Fibroblast of skin of left biceps (primary cell): ENCODE measurements at places on chromosomes 1 and 21.

DNA sequence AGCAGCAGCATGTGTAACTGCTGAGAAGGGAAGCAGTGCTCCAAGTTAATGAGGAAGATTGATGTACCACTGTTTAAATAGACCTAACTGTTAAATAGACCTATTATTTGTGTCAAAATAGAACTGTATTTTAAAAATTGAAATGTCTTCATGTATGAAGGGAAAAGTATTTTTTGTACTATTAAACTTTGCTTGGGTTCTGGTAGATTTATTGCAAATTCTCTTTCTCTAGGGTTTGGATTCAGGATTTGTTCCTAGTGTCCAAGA lies 128.3 kb downstream of the OSBPL9 start:
- no peak for DNase-seq

DNA sequence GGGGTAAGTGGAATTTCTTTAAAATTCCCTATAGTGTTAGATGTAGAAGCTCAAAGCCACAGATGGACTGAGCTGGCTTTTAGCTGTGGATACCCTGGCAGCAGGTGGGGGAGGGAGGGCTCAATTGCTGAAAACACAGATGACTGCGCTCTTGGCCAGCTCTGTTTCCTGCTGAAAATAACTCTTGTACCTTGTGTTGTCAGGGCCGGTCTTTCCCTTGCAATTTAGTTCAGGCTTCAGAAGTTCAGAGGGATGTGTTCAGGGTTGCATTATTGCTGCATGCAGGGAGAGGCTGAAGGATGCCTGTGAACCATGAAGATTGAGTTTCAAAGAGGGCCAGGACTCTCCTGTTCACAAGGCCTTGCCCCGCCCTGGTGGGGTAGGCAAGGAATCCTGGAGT lies 58.1 kb upstream of the GCLM start:
- no peak for DNase-seq

GRCh38 chr21:32719085-32719484 lies 8.7 kb downstream of the SYNJ1 start:
- DNase-seq = no peak

- DNase-seq = no peak
Observed at GRCh38 chr1:89608984-89609725, 23.8 kb upstream of the LRRC8C start.

DNA sequence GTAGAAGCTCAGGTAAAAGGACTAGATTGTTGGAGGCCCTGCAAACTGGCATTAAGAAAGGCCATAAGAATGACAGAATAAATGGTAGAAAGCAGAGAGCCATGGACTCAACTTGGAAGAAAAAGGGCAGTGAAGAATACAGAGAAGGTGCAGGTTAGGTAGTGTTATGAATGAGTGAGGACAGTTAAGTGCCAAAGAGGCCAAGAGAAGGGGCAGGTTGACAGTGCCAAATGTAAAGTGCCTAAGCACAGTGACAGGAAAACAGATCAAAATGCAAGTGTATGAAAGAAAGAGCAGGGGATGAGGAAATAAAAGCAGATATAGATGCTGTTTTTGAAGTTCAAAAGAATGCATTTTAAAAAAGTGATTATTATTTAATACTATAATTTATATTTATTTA lies 43.7 kb downstream of the INTS7 start:
- no peak for DNase-seq

DNA sequence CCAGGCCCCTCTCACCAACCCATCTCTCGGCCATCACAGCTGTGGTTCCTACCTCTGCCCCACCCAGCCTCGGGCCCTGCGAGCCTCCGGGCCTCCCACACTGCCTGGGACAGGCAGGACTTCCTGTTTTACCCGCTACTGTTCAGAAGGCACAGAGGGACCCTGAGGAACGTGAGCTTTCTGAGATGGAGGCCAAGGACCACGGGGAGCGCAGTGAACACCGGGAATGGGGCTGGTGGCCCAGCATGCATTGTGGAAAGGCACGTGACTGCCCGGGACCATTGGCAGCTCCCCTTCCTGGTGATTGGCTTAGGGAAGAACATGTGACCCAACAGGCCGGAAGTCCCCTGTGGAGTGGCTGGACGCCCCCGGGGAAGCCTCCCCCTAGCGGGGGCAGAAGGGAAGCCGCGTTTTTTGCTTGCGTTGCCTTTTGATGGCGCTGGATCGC lies 7.0 kb downstream of the S100B start:
- DNase-seq = no peak

GRCh38 chr1:183842795-183843144 lies 37.9 kb downstream of the RGL1 start:
- no peak for DNase-seq

- no peak for DNase-seq
Observed at GRCh38 chr21:26758083-26758880, 86.9 kb downstream of the ADAMTS1 start.

GRCh38 chr1:190067592-190067991 lies 410.1 kb downstream of the BRINP3 start:
- no peak for DNase-seq

GRCh38 chr1:184974056-184974836 lies at the start of gene NIBAN1:
TSS of gene NIBAN1 (minus strand) at chr1:184974508. CDS start at chr1:184974356, 152 bp downstream.
- DNase-seq = no peak

DNA sequence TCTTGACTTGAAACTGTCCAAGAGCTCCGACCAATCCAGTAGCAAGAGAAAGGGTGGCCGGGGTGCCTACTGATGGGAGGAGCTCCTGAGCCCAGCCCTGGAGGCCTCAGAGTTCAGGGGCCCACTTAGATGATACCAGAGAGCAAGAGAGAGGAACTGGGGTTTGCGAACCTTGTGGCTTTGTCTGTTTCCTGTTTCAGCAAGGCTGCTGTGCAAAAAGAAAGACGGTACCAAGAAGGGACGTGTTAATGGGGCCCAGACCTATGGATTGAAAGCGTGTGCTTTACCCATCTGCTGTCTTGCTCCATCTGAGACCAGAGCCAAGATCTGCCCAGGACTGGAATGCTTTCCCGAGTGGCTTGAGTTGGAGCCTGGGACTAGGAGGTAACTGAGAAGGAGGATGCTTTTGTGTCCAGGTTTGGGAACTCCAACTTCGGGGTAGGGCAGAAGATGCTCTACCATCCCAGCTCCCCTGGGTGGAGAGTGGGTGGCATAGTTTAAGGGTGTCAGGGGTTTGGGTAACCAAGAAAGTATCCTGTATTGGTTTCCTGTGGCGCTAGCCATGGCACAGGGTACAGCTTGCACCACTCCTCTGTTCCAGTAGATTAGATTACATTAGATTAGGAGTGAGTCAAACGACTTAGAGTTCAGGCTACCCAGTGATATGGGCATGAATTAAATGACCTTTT lies at the start of gene TRAF3IP3:
TSS of gene TRAF3IP3 (plus strand) at position 128 of the 689 bp plus-strand sequence. CDS start 3,987 bp downstream, outside the sequence.
- no peak for DNase-seq

- DNase-seq = no peak
Observed at GRCh38 chr21:37484535-37485474, 118.2 kb downstream of the DYRK1A start.

- DNase-seq = no peak
Observed at GRCh38 chr1:50735443-50735842, 224.6 kb downstream of the FAF1 start.

- DNase-seq = no peak
Observed at GRCh38 chr1:77583483-77583882, 99.0 kb downstream of the ZZZ3 start.

- DNase-seq = no peak
Observed at GRCh38 chr1:4485398-4485797, 169.0 kb upstream of the AJAP1 start.

DNA sequence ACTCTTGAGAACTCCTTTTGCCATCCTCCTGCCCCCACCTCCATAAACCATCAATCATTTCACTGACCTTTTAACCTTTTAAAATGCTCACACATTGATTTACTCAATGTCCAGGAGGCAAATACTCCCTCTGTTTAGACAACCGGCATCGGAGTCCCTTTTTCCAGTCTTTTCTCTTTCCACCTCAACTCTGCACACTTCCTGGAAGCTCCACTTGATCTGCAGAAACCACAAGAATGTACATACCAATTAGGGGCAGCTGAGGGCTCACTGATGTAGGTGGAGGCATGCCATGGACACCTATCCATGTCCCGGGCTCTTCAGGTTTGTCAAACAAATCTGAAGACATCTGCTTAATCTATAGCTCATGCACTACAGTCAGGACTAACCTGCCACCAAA lies 5.3 kb upstream of the AMIGO1 start:
- DNase-seq = no peak

DNA sequence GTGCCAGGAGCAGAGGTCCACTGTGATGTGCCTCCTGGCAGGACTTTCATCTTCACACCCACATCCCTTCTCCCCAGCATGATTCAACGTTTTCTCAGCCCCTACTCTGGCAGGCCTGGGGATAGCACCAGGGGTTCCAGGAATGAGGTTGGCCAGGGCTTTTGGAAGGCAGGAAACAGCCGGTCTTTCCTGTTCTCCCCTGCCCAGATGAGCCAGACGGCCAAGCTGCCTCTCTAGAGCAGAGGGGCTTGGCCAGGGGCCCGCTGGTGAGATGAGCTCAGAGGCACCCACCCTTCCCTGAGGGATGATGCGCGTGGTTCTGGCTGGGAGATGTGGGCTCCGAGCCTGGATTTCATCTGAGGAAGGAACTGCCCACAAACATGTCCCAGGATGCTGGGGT lies 4.3 kb upstream of the MFAP2 start:
- DNase-seq = peak; percentile 77

GRCh38 chr1:20538227-20538626 lies 14.1 kb upstream of the FAM43B start:
- DNase-seq = no peak

- no peak for DNase-seq
Observed at GRCh38 chr1:241702442-241703373, 50.6 kb downstream of the WDR64 start.

- DNase-seq = no peak
Observed at GRCh38 chr1:154568157-154568815, 708 bp downstream of the CHRNB2 start.

GRCh38 chr1:79568411-79568810 lies 561.9 kb upstream of the ADGRL4 start:
- DNase-seq = peak; percentile 36

- no peak for DNase-seq
Observed at GRCh38 chr1:241932845-241933244, 24.7 kb upstream of the BECN2 start.

DNA sequence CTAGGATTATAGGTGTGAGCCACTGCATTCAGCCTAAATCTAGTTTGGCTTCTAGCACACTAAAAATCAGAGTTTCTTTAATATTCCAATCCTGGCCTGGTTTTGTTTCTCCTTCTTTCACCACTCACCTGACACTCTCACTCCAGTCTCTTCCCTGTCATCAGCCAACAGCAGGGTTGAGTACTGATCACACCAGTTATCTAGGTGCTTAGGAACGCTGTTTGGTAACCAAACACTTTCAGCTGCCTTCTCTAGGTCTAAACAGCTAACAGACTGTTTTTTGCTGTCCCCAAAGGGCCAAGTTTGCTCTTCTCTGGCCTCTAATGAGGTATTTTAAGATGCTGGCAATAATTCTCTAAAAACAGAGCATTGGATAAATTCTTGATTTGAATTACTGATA lies 17.7 kb upstream of the FRRS1 start:
- no peak for DNase-seq

DNA sequence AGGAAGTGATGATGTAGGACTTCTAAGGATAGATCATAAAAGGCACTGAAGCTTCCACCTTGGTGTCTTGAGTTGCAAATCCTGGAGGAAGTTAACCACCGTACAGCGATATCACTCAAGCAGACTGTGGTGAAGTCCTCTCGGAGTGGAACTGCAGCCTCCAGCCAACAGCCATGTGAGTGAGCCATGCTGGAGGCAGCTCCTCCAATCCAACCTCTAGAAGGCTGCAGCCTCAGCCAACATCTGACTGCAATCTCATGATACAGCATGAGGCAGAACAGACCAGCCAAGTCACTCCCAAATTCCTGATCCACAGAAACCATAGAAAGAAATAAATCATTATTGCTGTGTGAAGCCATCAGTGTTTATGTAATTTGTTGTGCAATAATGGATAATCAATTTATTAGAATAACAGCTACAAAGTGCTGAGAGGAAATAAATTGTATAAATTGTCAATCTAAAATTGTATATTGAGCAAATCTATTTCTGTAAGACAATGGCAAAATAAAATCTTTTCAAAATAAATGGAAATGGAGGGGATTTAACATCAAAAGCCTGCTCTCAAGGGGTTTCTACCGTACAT lies 65.0 kb downstream of the PRSS38 start:
- DNase-seq = no peak

DNA sequence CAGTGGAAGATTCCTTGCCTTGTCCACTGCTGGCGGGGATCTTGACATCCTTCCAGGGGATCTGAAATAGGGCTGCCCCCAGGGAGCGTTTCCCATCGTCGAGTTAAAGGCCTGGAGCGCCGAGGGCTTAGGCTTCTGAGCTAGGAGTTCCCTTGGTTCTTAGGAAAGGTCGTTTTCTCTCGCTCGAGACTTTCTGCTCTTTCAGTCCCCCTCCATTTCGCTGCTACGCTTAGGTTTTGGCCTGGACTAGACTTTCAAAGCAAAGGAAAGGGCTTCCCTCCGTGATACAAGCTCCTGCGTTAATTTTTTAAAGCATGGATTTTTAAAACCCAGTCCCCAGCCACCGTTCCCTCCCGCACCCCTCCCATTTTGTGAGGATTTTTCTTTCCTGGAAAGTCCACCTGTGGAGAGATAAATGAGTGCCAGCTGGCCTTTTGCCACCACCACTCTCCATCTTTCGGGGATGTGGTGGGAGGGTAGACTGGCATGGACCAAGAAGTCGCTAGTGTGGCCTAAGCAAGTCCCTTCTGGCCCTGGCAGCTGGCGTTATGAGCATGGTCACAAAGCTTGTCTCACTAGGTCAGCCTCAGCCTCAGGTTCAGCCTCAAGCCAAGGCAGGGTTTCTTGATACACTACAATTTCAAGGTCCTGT lies 9.2 kb downstream of the NR5A2 start:
- DNase-seq = no peak

GRCh38 chr1:2399890-2400575 lies 8.4 kb downstream of the RER1 start:
- no peak for DNase-seq

- DNase-seq = no peak
Observed at GRCh38 chr21:32392299-32392879, 423 bp downstream of the URB1 start.

- DNase-seq = no peak
Observed at GRCh38 chr1:29417147-29417858, 181.0 kb downstream of the PTPRU start.

DNA sequence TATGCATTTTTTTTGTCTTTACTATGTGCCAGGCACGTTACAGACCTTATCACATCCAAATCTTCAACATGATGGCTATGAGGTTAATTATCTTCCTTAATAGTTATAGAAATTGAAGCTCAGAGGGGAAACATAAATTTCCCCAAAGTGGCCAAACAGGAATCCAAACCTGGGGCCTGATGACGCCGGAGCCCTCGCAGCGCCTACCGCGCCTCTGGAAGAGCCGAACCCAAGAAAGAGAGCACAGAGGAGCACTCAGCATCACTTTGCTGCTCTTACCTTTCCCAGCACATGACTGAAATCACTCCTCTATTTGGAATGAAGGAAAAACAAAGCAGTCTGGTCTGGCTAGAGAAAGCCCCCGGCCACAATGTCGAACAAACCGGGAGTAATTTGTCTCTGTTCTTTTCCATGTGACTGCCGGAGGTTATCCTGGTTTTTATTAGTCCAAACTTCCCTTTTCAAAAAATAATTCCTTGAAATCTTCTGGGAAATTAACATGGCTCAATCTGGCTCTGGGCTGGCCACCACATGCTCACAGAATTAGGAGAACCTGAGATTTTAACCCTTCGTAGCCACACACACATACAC lies 195.5 kb downstream of the ADSS2 start:
- DNase-seq = no peak
